ENCODE measurements at places on chromosomes 11 and 22.

- peak; percentile 41 for DNase-seq
Observed at GRCh38 chr22:27597703-27598444, 203.7 kb downstream of the MN1 start.

DNA sequence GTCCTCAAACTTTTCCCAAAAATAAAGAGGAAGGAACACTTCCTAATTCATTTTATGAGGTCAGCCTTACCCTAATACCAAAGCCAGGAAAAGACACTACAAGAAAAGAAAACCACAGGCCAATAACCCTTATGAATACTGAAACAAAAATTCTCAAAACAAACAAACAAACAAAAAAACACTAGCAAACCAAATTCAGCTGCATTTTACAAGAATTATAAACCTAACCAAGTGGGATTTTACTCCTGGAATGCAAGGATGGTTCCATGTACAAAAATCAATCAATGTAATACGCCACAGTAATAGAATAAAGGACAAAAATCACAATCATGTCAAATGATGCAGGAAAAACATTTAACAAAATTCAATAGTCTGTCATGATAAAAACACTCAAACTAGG lies 13.3 kb downstream of the ARVCF start:
- DNase-seq: no peak

DNA sequence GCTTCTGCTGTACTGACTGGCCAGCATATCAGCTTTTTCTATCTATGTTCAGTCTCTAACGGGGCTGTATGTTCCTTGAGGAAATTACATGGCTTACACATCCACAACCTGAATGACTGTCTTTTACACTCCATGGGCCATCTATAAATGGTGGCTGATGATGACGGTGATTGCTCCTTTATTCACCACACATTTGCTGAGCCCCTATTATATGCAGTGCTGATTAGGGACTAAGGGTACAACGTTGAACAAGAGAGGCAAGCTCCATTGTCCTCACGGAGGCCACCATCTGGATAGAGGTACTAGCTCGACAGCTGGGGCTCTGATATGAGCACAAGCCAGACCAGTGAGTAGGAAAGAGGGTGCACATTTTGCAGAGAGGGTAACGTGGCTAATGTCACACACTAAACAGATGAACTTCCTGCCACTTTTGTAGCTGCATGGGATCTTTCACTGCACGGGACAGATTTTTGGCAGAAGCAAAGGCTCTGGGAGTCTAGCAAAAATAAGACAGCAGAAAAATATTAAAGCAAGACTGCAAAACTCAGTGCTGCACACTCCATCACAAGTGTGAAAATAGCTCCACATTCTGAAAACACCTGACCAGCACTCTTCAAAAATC lies 30.6 kb downstream of the DRD2 start:
- DNase-seq: no peak

DNA sequence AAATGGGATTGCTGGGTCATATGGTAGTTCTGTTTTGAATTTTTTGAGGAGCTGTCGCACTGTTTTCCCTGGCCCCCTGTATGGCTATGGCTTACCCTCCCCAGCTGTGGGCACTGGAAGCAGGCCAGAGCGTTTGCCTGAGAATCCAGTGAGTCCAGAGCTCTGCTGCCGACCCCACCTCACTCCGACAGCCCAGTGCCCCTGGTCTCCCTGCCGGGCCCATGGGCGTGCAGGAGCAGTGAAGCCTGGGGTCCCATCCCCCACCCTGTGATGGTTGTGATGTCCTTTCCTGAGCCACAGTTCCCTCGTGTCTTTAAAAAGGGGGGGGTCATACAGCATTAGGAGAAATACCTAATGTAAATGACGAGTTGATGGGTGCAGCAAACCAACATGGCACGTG lies 13.3 kb upstream of the GRAMD4 start:
- no peak for DNase-seq

DNA sequence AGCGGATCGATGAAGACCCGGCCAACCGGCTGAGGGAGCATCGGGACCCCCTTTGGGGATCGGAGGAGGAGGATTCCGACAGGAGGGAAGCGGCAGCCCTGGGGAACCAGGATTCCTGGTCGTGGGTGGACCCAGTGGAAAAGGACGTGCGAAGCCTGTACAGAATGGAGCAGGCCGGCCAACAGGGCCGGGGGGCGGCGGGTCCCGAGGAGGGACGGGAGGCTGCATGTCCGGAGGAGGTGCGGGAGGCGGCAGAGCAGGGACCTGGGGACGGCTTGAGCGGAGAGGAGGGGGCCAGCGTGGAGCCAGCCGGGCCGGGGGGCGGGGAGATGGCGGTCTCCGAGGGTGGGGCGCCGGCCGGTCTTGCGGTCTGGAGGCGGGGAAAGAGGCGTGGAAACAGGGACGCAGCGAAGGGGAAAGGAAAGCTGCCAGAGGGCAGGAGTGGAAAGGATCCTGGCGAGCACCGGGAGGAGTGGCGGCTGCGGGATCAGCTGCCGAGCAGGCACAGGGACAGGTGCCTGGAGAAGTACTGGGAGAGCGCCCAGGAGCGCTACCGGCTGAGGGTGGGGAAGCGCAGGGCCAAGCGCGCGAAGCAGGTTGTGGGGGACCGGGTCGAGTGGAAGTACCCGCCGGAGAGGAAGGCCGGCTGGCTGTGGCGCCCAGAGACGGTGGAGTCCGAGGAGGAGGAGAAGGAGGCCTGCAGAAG lies at the start of gene ANO5:
ANO5 (plus strand) TSS at position 444 of the 706 bp plus-strand sequence. CDS start 408 bp downstream, outside the sequence.
- DNase-seq: peak; percentile 8

DNA sequence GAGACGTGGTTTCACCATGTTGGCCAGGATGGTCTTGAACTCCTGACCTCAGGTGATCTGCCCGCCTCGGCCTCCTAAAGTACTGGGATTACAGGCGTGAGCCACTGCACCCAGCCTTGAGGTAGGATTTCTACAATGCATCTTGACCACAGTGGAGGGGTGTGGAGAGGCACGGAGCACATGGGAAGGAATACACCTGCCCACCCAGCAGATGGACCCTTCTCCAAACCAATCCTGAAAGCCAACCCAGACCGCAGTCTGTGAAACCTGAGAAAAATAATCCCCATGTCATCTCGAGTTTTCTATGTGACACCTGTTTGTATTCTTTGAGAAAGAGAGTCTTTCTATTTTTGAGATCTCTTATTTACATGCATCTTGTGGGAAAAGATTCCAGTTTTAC lies 32.5 kb downstream of the LGR4 start:
- DNase-seq: no peak

DNA sequence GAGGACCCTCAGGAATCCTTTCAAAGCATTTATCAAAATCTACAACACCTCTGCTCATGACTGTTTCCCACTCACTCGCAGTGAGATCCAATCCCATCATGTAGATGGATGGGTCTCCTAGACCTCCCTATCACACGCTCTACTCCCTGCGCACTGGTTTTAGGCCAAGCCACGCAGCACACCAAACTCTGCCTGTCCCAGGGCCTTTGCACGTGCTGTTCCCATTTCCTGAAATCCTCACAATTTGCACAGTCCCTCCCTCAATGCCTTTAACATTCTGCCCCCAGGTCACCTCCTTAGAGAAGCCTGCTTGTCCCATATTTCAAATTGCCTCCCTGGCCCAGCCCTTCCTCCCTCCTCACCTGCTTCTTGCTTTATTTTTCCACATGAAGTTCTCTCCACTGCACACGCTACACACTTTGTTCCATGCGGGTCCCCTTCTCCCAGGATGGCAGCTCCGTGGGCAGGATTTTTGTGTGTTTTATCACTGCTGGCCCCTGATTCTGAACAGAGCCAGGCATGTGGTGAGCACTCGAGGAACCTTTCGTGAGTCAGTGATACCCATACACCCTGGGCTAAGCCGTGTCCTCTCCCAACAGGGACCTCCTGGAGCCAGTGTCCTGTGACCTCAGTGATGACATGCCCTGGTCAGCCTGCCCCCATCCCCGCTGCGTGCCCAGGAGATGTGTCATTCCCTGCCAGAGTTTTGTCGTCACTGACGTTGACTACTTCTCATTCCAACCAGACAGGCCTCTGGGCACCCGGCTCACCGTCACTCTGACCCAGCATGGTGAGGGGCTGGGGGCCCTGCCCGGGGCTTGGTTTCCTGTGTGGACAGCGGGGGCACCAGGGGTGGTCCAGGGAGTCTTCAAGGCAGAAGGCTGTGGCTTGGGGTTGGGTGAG lies 12.2 kb downstream of the CSF2RB start:
- no peak for DNase-seq

DNA sequence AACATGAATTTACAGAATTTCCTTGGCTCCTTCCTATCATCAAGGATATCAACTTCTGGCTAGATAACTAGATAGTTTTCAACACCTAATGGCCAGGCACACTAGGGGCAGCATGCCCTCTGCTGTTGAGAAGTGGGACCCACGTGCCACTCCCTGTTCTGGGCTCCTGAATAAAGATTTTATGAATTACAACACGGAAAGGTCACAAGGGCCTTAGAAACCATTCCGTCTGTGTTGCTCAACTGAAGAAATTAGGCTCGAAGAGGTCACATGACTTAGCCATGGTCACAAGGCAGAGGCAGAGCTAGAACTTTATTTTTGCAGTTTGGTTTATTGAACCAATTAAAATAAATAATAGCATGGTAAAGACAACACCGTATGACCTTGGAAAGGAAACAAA lies 36.0 kb downstream of the PRCP start:
- DNase-seq: peak; percentile 68

GRCh38 chr22:17472932-17473331 lies 90.4 kb upstream of the SLC25A18 start:
- DNase-seq: no peak

DNA sequence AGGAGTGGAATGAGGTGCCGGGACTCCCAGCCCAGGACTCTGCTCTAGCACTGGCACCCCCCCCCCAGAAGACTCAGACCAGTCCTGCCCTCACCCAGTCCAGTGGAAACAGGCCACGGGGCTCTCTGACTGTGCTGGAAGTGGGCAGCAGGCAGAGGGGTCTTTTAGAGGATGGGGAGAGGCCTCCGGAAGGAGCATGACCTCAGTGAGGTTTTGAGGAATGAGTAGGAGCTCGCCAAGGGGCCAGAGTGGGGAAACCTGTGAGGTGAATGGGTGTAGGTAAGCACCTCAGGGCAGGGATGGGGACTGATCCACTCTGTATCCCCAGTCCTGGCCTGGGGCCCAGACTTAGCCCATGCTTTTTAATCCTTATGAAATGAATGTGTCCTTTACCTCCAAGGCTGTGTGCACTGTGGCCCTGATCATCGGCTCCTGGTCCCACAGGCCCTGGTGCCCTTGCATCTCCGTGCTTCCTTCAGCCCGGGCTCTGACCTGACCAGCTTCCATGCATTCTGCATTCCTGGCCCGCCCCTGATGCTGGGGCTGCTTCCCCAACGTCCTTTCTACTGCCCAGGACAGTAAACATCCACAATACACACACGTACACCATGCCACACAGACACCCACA lies 24.4 kb upstream of the RFPL3 start:
- no peak for DNase-seq

DNA sequence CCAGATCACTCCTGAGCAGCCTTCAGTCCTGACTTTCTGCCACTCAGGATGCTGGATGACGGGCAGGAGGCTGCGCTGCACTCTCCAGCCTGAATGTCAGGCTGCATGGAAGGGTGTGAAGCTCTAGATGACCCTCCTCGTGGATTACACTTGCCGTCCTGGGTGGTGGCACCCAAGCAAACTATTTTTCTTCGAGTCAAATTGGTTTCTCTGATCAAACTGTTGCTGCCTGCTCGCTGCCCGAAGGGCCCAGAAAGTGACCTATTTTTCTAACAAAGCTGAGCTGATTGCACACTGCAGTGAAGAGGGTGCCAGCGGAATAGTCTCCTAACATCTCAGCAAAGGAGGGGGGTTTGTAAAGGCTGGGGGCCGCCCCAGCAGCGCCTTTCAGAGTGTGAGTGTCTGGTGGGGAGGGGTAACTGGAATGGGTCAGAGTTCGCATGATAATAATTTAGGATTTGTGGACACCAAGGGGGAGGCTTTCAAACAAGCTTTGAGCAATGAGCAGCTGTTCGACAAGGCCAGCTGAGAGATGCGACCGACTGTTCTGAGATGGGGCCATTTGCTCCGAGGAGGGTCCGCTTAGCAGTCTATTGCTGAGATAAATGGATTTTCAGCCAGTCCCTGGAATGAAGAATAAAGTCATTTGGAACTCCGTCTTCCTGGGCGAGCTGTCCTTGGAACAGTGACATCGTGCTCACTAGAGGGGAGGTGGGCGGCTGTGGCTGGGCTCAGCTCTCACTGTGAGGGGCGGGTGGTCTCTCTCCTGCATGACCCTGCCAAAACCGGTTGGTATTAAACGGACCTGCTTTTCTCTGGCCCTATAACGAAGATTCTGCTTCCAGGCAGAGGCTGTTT lies 537.6 kb downstream of the BRD1 start:
- DNase-seq: no peak

DNA sequence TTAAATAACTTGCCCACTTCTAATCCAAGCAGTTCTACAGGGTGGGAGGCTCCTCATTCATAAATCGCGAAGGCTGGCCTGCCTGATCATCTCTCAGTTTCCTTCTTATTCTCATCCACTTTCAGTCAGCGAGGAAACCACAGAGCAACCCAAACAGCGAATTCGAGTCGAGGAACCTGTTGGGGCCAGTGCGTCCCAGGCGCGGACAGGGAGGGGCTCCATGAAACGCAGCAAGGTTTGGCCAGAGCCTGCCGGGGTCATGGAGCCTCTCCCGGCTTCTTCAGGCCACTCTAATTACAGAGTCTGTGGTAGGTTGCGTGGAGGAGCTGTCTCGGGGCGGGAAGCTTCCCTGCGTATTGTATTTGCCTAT lies 741 bp upstream of the NAV2 start:
- peak; percentile 33 for DNase-seq

GRCh38 chr22:27626675-27627443 lies 174.7 kb downstream of the MN1 start:
- DNase-seq: peak; percentile 97

All from epithelial cell of esophagus (primary cell).